ENCODE measurements at places on chromosomes 2 and 18.

- DNase-seq = no peak
These were observed 43.4 kb upstream of the AQP4 start for GRCh38 chr18:26908906-26909305.

- no peak for DNase-seq
These were observed 158.7 kb downstream of the PXDN start for GRCh38 chr2:1585635-1586034.

GRCh38 chr2:202172439-202173211 is 65.8 kb downstream of the SUMO1 start:
- peak; percentile 40 for DNase-seq

DNA sequence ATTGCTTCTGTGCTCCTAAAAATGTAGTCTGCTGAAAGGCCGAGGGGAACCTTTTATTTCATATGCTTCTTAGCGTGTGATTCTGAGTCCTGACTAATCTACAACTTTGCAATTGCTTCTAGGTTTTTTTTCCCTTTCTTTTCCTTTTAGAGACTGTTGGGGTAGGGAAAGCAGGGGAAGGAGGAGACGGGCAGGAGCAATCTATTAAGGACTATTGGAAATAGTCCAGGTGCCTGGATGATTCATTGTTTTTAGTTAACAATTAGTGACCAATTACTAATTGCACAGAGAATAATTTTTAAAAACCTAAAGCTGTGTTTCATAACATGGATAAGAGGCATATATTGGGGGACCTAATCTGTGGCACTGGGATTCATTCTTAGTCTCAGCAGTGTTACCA is 49.4 kb upstream of the STON1 start:
- no peak for DNase-seq

- no peak for DNase-seq
These were observed 63.2 kb upstream of the ACAA2 start for GRCh38 chr18:49876536-49876935.

DNA sequence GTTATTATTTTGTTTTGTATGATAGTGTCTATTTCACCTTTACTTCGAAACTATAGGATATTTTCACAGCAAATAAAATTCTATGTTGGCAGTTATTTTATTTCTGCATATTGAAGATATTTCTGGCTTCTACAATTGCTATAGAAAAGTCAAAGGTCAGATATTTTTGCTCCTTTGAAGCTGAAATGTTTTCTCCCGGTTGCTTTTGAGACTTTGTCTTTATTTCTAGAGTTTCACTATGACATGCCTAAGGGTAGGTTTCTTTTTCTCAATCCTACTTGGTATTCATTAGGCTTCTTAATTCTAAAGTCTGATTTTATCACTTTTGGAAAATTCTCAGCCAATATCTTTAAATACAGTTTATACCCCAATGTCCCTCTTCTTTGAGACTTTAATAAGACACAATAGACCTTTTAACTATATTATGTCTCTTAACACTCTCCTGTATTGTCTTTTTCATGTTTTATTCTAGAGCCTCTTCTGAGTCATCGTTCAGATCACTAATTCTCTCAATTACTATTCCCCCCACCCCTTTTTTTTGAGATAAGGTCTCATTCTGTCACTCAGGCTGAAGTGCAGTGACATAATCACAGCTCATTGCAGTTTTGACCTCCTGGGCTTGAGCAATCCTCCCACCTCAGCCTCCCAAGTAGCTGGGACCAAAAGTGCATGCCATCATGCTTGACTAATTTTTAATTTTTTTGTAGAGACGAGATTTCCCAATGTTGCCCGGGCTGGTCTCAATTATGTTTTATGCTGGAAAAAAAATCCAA is 50.5 kb downstream of the USP37 start:
- no peak for DNase-seq

GRCh38 chr2:239114616-239115265 is 266.9 kb downstream of the TWIST2 start:
- DNase-seq = no peak

DNA sequence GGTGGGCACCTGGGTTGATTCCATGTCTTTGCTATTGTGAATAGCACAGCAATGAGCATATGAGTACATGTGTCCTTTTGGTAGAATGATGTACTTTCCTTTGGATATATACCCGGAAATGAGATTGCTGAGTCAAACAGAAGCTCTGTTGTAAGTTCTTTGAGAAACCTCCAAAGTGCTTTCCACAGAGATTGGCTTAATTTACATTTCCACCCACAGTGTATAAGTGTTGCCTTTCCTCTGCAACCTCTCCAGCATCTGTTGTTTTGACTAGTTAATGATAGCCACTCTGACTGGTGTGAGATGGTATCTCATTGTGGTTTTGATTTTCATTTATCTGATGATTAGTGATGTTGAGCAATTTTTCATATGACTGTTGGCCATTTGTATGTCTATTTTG is 194.8 kb downstream of the ZNF804A start:
- DNase-seq = no peak

GRCh38 chr18:36381075-36381474 is 83.6 kb downstream of the FHOD3 start:
- DNase-seq = no peak

- no peak for DNase-seq
These were observed 73.5 kb downstream of the VAPA start for GRCh38 chr18:9987345-9987744.

- DNase-seq = no peak
These were observed 89.1 kb downstream of the ZEB2 start for GRCh38 chr2:144430722-144431391.

DNA sequence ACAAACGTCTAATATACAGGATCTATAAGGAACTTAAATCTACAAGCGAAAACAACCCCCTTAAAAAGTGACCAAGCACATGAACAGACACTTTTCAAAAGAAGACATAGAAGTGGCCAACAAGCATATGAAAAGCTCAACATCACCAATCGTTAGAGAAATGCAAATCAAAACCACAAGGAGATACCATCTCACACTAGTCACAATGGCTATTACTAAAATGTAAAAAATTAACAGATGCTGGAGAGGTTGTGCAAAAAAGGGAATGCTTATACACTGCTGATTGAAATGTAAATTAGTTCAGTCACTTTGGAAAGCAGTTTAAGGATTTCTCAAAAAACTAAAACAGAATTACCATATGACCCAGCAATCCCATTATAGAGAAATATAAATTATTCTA is 1148.5 kb upstream of the FAM98A start:
- no peak for DNase-seq

Data from stimulated activated naive CD4-positive, alpha-beta T cell treated with Interleukin-2 at 50 U/mL for 16 hours (primary cell).